NCI-H1417 treated with DMSO at 0.1 percent for 48 hours (cell line): ENCODE measurements at places on chromosomes 7 and 10.
A peak's percentile ranks its signal among the peaks of the same experiment; 100 is the strongest.

DNA sequence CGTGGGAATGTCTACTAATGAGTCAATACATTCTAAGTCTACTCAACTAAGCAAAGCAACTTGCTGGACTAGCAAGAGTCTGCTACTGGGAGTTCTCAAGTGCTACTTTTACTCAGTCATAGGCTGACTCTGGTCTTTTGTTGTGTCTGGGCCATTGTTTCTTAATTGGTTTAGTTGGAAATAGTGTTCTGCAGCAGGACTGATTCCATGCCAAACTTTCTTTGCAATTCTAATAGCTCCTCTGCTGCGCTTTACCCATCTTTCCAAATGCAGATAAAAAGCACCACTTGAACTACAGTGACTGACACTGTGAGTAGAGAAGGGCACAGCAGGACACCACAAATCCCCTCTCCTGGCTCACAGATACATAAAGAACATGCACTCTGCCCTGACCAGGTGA is 125.7 kb downstream of the CD36 start:
- no peak for DNase-seq

DNA sequence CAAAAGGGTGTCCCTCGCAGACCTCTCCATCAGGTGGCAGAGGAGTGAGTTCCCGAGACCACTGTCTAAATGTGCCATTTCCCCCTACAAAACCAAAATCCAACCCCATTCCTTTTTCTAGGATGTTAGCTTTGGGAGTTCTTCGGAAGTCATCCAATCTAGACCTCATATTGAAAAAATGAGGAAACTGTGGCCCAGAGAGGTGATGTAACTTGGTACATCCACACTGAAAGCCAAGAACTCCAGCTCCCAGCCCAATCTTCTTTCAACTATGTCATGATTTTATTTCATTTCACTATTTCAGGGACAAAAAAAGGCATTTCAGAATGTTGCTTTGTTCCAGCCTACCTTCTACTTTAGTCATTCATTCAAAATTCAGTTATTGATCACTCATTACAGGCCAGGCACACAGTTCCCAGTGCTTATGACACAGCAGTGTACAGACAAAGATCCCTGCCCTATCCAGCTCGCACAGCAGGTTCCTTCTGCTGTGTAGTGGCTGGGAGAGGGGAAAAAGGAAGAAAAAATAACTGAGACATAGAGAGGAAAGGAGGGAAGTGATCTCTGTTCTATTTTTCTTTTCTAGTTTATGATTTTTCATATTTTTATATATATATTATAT is 35.8 kb downstream of the SCRN1 start:
- no peak for DNase-seq

- DNase-seq = no peak
Measured at GRCh38 chr10:127909716-127910463, 3.0 kb downstream of the PTPRE start.

DNA sequence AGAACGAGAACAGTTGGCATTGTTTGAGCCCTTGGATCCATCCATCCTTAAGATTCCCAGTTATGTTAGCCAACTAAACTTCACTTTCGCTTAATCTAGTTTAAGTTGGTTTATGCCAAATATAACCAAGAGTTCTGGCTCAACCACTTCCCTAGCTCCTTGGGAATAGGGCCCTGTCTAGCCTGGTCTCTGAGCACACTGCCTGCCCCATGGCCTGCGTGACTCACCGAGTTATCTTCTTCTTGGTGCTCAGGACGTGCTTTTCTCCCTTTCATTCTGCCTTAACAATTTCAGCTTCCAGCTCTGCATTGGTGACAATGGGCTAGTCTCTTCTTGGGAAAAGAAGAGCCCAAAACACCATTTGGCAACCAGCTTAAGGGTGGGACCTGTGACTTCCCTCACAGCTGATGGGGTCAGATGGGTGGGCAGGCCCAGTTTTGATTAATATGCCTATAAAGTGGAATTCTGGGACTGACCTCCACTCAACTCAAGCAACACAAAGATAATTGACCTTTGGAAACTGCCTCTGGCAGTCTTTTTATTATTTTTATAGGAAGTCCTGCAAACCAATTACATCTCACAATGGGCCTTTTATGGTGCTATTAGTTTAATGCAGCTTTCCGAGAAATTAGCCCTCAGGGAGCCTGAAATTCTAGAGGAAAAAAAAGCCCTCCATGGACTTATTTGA is 126.4 kb downstream of the CFAP58 start:
- peak; percentile 11 for DNase-seq

- no peak for DNase-seq
Measured at GRCh38 chr10:3832022-3832786, 47.2 kb upstream of the KLF6 start.

DNA sequence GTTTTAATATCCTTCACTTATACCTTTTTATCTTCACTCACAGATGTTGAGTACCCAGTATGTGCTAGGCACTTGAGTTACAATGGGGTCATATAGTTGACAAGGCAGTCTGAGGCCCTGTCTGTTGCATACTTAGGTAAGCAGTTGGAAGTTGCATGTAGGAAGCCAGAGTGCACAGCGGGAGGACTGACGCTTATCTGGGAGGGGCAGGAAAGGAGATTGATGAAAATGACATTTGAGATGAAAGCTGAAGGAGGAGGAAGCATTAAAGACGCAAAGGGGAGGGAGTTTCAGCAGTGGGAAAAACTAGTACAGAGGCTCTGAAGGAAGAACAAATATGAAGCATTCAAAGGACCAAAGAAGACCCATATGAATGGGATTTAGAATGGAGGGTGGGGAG is 266.2 kb downstream of the HTR7 start:
- no peak for DNase-seq

- no peak for DNase-seq
Measured at GRCh38 chr7:81449105-81449504, 320.7 kb downstream of the HGF start.

DNA sequence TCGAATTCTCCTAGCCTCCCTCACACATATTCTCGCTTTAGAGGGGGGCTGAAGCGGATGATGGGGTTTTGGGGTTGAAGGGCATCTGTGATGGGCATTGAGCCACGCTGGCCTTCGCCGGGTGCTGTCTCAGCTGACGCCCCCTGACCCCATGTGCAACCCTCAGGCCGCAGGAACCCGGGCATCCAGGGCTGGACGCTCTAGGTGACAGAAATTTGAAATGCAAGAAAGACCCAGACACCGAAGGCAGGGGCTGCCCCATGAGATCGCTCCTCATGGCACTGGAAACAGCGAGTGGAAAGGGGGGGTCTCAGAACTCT is 664 bp upstream of the C10orf88 start:
- DNase-seq = no peak

DNA sequence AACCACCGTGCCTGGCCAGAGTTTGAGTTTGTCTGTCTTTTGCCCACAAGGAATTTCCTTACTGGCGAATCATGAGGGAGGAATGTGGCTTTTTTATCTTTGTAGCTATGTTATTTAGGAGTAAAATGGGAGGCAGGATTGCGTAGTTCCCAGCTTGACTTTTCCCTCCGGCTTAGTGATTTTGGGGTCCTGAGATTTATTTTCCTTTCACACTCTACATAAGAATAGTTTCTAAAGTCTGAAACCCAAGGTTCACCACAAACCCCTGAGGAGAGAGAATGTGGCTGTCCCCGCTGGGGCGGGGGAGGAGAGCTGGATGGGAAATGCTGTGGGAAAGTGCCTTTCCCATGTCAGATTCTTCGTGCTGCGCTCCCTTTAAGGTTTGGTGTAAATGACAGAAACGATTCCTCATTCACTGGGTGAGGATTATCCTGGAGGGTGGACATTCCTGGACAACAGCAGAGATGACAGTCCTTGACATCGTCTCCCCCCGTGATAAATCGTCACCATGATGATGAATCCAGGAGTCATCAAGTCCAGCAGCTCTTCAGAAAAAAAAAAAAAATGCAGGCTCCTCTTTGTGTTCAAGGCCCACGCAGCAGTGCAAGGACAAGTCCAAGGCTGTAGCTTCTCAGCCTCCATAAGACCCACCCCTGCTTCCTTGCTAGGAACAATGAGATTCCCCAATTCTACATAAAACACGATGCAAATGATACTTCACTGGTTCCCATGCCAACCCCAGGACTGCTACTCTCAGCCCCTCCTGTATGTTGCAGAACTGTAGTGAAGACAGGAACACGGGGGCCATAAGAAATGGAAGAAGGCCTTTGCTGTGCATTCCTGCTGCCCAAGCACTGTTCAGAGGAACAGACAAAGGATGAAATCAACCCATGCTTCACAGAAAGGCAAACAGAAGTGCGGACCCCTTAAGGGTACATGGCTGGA is 233.1 kb downstream of the CCDC3 start:
- DNase-seq = no peak

DNA sequence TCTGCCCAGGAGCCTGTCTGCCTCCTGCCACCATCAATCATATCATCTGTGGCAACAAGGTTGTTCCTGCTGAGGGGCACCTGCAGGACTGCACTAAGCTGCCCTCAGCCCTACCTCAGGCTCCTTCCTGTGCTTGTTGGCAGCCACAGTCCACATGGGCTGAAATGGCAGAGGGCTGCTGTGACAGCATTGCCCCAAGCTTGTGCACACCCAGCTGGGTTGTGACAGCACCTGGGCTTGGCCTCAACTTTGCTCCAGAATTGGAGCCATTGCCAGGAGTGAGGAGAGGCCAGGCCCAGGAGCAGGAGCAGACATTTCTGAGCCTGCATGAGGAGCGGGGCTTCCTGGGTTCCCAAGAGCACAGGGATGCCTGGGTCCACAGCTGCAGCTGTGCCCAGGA is 340.9 kb upstream of the CHRM2 start:
- DNase-seq = no peak

DNA sequence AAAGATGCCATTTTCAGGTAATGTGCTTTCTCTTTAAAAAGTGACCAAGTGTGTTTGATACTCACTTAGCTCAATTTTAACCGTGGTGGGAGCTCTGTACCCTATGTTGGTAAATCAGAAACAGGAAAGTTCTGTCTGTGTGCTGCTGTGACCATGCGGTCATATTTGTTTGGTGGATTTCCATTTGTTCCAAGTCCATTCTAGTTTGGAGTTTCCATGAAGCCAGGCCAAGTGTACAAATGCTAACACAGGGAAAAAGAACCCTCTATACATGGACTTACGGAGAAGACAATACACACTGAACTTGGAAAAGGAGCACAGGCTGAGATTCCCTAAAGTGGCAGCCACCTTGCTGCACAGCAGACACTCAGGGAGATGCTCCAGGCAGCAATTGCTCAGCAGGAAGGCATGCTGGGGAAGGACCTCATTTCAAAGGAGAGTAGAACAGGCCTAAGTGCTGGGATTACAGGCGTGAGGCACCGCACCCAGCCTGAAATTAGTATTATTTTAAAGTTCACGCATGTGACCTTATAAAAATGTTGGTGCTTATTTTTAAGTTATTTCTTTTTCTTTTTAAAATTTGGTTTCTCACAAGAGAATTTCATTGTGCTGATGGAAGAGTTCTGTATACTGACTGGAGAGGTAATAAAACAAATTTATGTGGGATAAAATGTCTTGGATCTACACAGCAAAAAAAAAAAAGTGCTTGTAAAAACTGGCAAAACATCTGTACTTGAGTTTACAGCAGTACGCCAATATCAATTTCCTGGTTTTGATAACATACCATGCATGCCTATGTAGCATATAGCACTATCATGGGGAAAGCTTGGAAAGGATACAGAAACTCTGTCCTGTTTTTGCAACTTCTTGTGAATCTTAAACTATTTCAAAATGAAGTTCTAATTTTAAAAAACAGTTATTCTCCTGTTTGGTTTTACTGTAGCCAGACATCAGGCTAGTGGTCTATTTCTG is 436.2 kb downstream of the KCNMA1 start:
- no peak for DNase-seq

GRCh38 chr10:64039198-64039597 is 518.0 kb downstream of the REEP3 start:
- DNase-seq = no peak

GRCh38 chr7:47318395-47319182 is 263.3 kb downstream of the TNS3 start:
- no peak for DNase-seq

DNA sequence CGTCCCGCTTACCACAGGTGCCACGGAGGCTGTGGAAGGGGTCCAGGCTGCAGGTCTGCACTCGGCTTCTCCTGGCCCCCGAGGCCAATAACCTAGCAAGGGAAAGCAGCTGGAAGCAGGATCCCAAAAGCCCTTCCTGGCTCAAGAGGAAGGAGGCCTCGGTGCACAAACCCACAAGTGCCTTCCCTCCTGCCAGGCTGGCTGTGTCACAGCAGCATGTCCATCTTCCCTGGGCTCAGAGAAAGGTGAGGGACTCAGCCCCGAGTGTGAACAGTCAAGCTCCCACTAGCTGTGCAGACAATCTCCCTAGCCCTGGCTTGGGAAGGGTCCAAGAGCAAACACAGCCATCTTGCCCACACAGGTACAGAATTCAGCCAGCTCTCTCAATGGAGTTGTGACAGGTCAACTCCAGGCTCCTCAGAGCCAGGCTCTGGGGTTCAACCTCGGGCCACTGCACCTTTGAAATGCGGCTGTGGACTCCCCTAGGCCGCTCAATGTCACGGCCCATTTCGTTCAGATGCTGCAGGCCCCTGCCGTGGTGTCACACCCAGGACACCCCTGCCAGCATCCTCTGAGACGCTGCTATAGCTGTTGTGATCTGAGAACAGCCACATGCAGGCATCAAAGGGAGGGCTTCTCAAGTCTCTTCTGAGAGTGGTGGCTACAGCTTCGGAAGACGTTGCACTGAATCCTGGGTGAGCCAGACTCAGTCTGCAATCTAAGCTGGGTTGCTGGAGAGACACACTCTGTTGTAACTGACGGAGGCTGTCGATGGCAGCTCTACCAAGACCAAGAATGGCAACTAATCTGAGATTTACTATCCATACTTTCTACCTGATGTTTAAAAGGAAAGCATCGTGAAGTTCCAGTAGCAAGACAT is 137.9 kb downstream of the DIP2C start:
- no peak for DNase-seq

DNA sequence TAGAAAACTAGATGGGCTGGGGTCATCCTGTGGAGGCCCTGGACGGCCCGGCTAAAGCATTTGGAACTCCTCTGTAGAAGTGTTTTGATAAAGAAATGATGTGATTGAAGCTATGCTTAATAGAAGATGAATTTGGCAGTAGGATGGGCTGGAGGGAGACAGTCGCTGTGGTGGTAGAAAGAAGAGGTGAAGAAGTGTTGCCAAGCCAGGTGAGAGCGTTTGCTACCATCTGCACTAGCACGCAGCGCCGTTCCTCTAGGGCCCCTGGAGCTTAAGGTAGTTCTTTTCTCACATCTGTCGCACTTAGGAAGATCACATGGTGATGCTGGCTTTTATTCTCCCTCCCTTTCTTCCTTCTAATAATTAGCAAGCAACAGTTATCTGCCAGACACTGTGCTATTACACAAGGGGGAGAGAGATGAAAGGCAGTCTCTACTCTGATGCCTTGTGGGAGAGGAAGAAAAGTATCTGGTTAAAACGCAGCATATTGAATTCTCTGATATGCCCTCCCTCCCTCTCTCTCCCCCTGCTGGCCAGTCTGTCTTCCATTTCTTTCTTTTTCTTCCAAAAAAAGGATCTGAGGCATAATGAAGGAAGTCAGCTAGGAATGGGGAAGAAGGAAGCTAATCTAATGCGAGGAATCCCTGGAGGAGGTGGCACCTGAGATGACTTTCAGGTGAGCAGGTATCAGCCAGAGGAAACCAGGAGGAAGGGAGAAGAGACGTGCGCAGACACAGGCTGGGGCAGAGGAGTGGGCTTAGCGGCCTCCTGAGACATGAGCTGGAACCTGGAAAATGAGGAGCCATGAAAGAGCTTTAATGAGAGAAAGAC is 162.3 kb upstream of the KLF14 start:
- DNase-seq = no peak

- DNase-seq = no peak
Measured at GRCh38 chr10:29039677-29040189, 249.1 kb upstream of the LYZL1 start.
